ENCODE measurements at places on chromosomes 3 and 15.

- no peak for DNase-seq
Measured at GRCh38 chr15:101177866-101178265, 74.0 kb downstream of the CHSY1 start.

GRCh38 chr3:1578124-1578806 is 485.4 kb downstream of the CNTN6 start:
- DNase-seq, result no peak

- no peak for DNase-seq
Measured at GRCh38 chr3:4688411-4688810, 195.3 kb downstream of the ITPR1 start.

DNA sequence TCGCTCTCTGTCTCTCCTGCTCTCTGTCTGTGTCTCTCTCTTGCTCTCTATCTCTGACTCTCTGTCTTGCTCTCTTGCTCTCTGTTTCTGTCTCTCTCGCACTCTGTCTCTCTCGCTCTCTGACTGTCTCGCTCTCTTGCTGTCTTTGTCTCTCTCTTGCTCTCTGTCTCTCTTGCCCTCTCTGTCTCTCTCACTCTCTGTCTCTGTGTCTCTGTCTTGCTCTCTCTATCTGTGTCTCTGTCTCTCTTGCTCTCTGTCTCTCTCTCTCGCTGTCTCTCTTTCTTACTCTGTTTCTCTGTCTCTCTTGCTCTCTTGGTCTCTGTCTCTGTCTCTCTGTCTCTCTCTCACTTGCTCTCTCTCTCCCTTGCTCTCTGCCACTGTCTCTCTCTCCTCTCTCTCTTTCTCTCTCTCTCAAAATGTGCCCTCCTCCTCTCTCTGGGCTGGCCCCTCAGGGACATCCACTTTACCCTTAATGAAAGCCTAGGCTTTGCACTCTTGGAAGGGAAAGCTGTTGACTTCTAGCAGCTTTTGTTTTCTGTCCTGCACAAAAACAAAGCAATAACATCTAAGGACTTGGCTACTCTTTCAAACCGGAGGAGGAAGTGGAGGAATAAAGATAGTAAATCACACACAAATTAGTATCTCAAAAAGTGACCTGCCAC is 73.9 kb upstream of the NR2E3 start:
- no peak for DNase-seq

DNA sequence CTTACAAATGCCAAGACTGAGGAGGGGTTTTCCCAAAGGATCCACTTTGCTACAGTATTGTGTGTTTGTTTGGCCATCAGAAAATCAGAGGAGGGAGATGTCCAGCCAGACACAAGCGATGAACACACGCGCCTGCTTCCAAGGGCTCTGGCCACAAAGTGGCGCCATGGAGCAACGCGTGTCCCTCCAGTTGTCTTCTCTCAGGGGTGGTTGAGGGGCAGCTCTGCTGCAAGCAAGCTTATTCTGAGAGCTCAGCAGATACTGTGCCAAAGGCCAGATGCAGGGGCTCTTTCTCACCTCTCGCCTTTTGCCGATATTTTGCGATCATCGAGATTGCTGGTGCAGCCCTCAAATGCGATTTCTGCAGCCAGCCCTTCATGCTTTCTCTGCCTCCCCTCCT is 88.9 kb upstream of the OSBPL11 start:
- DNase-seq, result no peak

GRCh38 chr15:67108122-67108961 is 42.9 kb downstream of the SMAD3 start:
- no peak for DNase-seq

DNA sequence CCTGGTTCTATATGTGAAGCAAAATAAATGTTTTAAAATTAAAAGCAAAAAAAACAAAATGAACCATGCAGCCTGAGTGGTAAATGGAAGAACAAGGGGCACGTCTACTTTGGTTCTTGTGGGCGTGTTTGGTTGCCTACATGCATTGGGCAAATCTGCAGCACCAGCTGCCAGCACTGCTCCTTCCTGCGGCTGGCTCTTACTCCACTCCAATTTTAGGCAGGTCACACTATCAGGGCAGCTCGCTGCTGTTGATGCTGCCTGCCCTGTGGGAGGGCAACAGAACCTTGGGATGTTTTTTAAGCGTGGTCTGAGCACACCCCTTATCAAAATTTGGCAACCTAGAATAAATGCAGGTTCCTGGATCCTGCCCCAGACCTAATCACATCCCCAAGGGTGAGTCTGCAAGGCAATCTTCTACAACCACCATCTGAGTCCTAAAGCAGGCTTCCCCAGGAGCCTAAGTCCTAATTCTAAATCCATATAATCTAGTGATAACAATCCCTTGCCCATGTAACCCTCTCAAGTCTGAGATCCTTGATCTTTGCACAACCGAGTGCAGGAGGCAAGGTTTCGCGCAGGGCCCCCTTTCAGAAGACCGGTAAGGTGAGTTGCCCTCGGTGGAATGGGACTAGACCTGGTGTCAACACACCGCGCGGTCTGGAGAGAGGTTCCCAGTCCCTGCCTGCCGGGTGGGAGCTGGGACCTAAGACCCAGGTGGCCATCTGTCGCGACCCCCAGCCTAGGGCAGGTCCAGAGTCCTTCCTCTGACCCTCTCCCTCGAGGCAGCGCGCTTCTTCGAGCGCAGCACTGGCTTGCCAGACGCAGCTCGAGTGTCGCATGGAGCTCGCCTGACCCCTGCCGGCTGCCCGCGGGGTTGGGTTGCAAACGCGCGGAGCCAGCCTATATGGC is 15.9 kb downstream of the IVD start:
- DNase-seq, result no peak

DNA sequence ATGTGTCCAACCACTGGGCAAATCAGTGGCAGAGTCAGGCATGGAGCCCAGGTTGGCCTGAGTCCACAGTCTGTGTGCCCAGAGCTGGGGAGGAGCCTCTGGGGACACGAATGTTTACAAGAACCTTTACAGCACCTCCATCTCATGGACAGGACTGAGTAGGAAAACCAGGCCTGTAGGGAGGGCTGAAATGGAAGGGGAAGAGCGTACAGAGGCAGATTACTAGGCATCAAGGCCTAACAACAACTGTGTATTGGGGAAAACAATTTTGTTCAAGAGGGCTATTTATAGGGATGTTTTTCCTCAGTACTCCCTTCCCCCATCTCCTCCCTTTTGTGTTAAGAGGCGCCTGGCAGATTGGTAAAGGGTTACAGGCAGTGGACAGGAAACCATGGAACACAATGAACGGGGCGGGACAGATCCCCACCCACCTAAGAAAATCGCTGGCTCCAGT is 15.1 kb upstream of the ARHGAP31 start:
- DNase-seq, result no peak

DNA sequence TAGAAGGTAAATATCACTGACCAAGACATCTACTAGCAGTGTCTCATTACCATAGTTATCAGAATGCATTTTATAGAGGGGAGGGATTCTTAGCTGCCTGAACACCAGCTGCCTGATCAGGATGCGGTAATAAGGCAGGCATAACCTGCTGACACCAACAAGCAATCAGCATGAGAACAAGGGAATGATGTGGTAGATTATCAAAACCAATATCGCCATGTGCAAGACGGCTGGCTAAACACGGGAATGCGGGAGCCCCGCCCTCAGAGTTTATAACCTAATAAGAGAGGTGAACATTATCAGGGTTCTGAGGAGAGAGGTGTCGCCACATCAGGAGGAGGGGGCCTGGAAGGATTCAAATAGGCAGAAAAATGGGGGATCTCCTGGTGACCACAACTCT is 20.5 kb downstream of the B4GALT4 start:
- no peak for DNase-seq

- no peak for DNase-seq
Measured at GRCh38 chr15:90171623-90172022, 29.5 kb upstream of the SEMA4B start.

GRCh38 chr3:170536712-170537111 is 49.2 kb downstream of the SLC7A14 start:
- no peak for DNase-seq

GRCh38 chr3:59450946-59451763 is 401.3 kb upstream of the CFAP20DC start:
- DNase-seq, result peak; percentile 43

DNA sequence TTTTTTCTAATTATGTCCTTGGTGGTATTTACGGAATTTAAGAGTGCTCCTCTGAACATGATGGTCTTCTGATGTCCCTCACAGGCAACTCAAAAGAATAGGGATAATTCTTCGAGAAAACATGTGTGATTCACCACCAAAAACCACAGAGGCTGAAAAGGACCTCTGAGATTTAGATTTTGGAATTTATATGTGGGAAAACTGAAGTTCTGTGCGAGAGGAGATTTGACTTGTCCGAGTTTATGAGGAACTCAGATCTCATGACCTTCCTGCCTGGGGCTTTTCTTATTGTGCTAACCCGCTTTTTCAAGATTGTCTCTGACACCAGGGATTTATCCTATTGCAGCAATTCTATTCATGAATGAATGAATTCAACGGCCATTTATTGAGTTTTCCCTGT is 142.4 kb downstream of the FAM43A start:
- DNase-seq, result no peak

GRCh38 chr15:57697588-57697987 is 8.9 kb upstream of the POLR2M start:
- DNase-seq, result no peak

DNA sequence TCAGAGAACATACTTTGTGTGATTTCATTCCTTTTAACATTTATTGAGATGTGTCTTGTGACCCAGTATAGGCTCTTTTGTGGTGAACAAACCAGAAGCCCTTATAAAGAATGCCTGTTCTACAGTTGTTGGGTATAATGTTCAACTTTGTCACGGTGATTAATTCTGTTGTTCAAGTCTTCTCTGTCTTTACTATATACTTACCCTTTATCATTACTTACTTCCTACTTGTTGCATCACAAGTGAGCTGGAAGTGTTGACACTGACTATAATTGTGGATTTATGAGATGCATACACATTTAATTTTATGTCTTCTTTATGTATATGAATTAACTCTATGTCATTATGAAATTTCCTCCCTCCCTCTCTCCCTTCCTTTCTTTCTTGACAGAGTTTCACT is 59.7 kb upstream of the TBL1XR1 start:
- no peak for DNase-seq

- no peak for DNase-seq
Measured at GRCh38 chr3:8595695-8596115, 48.9 kb downstream of the SSUH2 start.

DNA sequence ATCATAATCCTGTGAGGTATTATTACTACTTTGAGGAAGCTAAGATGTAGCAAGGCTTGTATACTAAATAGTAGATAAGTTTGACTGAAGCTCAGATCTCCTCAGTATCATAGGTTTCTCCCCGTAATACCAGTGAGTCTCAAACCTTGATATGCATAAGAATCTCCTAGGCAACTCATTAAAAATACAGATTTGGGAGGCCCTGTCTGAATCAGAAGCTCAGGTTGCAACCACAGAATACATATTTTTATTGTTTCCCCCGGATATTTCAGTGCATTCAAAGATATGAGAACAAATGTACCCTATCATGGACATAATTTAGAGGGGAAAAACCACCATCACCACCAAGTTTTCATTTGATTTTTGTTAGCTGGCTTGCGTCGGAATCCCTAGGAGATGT is 242.1 kb upstream of the C2CD4B start:
- no peak for DNase-seq

DNA sequence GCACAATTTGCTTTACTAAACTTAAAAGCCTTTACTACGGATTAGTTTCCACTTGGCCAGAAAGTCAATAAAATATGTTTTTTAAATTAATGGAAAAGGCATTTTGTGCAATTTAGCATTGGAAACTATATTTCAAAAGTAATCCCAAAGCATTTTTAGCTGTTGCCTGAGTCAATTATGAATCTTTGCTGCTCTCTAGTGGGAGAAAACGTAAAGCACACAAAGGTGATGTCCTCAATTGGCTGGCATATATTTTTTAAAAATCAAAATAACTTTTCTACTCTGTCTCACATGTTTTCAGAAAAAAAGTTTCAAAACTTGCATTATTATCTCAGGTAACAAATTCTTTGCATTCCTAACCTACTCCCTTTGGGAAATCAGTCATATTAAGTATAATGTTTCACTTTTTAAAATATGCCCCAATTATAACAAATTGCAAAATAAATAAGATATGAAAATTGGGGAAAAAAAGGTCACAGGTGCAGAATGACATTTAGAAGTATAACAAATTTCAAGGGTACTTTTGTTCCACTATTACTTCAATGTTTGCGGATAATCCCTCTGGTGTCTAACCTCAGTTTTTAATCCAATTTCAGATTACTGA is 47.2 kb upstream of the TEX55 start:
- no peak for DNase-seq

DNA sequence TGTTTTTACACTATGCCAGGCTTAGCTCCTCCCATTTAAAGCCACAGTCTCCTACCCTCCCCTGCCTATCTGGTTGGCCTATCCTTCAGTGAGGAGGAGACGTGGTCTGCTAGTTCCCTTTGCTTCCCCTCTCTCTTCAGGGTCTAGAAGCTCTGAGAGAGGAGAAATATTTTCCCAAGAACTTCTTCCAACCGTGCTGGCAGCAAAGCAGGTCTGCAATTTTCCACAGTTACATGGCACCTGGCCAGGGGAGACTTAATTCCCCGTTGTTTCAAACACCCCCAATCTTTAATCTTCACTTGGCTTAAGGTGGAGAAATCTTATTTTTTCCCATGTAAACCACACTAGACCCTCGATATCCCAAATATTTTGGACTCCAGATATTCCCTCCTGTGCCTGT is 149.5 kb upstream of the MCTP2 start:
- DNase-seq, result no peak

GRCh38 chr3:151145713-151146070 is 57.3 kb downstream of the GPR171 start:
- no peak for DNase-seq

DNA sequence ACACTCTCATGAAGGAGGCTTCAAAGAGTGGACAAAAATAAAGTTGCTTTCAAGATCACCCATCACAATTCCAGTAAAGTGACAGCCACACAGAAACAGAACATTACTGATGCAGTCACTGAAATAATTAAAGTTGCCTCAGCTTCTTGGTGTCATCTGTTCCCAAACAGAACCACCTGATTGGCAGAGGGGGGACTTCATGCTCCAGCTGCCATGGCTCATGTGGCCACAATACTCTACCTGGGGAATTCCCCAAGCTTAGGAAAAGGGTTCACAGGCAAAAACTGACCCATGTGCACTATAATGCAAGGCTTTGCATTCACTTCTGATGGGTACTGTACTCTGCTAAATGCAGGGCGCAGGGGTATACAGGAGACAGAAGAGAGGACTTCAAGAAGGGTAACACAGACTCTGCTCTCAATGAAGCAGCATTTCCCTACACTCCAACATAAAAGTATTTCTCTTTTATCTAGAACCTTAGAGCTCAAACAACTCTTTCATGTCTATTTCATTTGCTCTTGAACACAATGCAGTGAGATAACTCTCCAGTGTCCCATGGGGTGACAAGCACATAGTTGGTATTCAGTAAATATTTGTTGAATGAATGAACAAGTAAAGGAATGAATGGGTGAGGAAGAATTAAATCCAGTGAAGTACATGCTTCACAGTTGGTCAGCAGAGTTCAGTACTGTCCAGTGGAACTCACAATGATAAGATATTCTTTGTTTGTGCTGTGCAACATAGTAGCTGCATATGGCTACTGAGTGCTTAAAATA is 8.6 kb upstream of the CTNNB1 start:
- no peak for DNase-seq

DNA sequence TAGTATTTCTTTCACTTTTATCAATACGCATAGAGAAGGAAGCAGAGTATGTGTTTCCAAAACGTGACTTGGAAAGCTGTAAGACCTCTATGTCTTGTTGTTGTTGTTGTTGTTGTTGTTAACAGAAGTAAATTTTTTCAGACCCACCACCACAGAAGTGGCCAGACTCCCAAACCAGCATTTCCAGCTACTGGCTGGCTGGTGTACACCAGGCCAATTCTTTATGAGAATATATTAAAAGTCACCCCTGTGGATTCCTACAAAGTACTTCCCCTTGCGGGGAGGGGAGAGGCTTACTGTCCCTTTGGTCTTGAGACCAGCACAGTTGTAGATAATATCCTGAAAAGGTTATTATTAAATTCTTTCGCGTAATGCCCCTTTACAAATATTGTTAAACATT is 1.6 kb upstream of the FOXP1 start:
- DNase-seq, result no peak

Data from epithelial cell of prostate (primary cell).